NCI-H2107 (cell line): ENCODE measurements at places on chromosomes 6 and 20.

- no peak for DNase-seq
Observed at GRCh38 chr6:163825033-163825432, 410.5 kb downstream of the QKI start.

DNA sequence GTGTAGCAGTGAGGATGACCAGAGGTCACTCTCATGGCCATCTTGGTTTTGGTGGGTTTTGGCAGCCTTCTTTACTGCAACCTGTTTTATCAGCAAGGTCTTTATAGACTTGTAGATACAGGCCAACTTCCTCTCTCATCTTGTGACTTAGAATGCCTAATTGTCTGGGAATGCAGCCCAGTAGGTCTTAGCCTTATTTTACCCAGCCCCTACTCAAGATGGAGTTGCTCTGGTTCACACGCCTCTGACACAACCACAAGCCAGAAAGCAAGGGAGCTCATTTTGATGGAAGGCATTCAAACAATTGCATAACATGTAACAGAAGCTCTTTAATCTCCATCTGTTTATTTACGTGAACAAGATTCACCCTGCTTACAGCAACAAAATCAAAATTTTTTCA lies 492.0 kb upstream of the SULF2 start:
- no peak for DNase-seq

GRCh38 chr6:166343150-166343487 lies 774 bp upstream of the SFT2D1 start:
- no peak for DNase-seq

DNA sequence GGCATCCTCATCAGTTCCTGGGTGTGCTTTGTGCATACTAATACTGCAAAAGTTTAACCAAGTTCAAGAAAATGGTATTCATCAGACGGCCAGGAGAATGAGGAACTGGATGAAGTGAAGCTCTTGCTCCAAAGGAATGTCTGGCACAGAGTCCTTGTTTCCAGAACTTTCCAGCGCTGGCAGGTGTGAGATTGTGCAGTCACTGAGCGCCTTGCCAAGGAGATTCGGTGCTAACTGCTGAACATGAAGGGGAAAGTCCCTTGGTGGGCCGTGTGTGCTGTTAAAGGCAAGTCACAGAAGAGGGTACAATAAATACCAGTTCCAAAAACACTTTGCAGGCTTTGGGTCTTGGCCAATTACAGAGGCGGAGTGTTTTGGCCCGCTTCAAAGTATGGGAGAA lies 262.3 kb upstream of the SOX4 start:
- DNase-seq, result no peak

DNA sequence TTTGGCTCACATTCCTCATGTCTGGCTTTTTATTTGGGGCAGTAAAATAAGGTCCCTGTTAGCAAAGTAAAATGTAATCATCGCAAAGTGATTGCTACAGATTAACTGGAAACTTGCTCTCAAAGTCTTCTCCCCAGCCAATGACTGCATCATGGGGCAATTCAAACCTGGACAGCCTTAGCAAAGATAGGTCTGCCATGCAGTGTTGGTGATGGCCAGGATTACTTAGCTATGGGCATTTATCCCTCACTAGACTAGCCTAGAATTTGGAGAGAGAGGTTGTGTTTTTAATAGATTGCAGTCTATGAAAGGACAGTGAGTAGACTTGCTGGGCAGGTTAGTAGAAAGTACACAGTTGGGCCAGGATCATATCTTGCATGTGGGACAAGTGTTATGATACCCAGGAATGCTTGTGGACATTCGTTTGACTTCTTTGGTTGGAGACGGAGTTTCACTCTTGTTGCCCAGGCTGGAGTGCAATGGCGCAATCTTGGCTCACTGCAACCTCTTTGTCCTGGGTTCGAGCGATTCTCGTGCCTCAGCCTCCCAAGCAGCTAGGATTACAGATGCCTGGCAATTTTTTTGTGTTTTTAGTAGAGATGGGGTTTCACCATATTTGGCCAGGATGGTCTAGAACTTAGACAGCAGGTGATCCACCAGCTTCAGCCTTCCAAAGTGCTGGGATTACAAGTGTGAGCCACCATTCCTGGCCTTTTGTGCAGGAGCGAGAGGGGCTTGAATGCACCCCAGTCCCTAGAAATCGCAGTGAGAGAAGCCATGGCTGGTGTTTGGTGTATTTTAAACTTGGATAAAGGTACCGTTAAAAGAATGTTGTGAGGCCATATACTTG lies 3.4 kb downstream of the RPS12 start:
- no peak for DNase-seq

DNA sequence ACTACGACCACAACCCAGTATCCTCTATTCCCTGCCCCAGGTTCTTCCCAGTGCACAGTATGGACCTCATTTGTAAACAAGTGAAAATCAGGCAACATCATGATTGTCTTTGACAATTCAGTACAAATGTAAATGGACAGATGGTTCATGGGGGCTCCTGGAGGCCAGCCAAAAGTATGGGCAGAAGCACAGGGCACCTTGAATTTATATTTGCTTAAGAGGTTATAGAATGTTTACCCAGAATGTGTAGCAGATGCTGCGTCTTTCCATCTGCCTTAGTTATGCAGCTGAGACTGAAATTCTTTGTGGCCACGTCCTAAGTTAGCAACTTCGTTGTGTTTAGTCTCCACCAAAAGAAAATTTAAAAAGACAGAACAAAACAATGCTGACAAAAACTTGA lies 559.6 kb upstream of the NRSN1 start:
- DNase-seq, result no peak

DNA sequence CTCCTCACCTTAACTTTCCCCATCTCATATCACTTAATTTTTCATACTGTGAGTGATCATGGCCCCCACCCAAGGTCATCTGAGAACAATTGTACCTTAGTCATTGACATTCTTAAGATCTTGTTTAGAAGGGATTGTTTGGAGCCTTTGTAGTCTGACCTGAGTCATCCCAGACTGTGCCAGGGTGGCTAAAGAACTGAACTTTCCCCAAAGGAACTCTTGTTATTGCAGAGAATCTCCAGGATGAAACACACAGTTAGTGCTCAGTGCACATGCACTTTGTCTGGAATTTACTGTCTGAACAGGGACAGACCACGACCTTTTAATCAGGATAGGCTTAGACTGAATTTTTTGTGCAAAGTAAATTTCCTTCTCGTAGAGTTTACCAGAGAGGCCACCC lies 112.6 kb upstream of the CCN2 start:
- DNase-seq, result no peak

DNA sequence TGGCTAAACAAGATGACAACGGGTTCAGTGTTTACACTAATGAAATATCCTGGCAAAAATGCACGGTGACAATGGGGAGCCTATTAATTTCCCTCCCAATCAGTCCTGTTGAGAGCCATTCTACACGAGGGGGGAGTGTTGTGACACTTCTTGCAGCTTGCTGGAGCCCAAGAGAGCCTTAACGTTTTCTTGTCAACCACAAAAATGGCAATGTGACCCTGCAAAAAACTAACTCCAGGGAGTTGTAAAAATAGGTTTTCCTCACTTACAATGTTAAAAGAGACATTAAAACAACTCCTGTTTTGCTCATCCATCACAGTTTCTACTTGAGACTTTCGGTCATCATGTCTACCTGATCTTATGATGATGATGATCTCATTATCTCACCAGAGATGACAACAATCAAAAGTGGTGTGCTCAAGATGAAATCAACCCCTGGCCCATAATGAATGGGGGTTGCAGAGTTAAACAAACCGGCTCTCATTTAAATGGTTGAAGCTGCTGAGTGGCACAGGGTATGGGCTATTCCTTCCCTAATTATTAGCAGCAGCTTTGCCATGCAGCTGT lies 57.9 kb downstream of the GJA10 start:
- no peak for DNase-seq

DNA sequence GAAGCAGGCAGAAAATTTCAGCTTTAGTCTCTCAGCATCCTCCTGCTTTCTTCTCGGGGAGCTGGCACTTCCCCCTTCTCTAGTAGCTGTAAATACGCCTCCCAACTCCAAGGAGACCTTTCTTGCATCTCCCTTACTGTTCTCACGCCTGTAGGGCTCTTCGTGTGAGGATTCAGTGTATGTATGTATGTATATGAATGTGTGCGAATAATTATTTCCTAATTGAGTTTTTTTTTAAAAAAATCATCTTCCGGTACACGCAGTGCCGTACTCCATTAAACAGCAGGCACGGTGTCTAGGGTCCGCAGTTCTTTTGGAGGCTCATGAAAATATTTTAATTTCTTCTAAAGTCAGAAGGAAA lies 85.4 kb downstream of the HFE start:
- DNase-seq, result no peak

DNA sequence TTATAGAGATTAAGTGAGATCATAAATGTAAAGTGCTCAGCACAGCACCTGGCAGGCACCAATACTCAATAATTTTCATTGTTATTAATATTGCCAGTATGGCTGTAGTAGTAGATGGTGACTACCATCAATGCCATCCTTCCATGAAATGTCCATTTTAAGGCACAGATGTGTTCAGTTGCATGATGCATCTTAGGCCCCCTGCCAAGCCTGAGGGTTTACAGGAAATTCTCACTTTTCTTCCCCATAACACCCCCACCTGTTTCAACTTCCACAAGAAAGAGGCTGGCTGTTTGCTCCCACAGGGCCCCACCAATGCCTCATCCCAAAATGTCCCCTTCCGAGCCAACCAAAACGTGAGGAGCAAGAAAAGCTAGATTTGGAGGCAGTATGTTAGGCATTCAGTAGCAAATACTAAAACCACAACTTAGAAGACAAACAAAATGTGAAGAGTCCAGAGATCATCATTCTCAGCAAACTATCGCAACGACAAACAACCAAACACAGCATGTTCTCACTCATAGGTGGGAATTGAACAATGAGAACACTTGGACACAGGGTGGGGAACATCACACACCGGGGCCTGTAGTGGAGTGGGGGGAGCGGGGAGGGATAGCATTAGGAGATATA lies 110.6 kb upstream of the NHSL1 start:
- no peak for DNase-seq

- no peak for DNase-seq
Observed at GRCh38 chr6:90730151-90730673, 143.3 kb upstream of the MAP3K7 start.

DNA sequence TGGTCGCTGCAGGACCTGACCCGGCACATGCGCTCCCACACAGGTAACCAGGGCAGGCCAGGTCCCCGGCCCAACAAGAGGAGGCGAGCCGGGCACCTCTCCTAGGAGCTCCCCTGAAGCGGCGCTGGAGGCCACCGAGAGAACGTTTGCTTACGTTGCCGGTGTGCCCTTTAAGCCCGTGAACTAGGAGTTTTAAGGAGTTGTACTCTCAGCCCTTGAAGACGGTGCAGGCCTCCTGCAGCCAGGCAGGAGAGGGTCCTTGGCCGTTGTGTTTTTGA lies 65.9 kb downstream of the SSR1 start:
- DNase-seq, result no peak

- no peak for DNase-seq
Observed at GRCh38 chr6:106066989-106067388, 19.1 kb upstream of the PRDM1 start.

- DNase-seq, result no peak
Observed at GRCh38 chr6:107941627-107942026, 16.4 kb downstream of the SEC63 start.

DNA sequence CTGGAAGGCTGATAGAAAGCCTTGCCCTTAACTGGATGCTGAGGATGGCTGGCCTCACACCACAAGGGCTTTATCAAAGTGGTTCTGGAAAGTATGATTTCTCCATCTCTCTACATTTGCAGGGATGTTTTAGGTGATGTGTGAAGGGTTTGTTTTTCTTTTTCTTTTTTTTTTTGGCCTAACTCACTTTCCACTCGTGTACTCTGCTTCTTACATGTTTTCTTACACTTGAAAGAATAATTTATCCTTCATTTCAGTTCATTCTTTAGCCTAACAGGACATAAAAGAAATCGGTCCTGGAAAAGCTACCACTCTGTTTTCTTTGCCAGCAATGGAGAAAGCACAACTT lies 41.2 kb downstream of the ISM1 start:
- DNase-seq, result no peak

DNA sequence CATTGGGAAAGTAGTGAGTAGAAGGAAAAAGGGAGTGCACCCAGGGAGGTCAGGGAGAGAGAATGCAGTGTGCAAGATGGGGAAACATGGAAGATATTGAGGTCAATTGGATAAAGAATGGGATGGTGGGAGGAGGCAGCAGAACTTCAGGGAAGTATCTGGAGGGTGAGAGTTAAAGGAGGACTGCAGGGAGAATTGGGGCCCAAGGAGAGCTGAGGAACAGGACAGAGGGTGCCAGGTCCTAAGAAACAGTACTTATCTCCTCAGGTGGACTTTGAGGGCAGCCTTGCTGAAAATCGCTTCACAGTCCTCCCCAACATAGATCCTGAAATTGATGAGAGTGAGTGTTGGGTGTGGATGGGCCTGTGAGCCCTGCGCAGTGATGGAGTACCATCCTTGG lies 4.2 kb upstream of the SAPCD1 start:
- no peak for DNase-seq

DNA sequence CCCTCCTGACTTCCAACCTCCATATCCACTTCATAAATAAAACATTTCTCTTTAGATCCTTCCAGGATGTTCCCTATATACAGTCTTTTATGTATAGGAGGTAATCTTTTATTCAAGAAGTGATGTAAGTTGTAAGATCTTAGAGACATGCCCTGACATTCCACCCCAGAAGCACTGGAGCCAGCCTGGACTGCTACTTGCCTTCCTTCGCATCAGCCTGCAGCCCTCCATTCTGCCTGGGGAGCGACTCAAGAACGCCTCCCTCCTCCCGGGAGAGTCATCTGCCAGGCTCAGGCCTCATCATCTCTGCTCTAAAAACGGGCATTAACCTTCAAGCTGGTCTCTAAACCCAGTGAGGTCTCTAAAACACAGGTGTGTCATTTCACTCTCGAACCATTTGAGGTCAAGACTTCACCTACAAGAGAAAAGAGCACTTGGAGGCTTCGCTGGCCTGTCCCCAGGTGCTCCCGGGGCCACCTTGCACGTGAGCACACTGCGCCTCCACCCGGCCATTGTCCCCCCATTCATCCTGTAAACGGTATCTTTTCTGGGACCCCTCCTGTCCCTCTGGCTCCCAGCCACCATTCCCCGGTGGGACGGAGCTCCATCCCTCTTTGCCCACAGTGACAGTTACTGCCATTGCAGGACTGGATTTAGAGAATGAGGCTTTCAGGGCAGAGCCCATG lies 107.5 kb upstream of the PDE10A start:
- no peak for DNase-seq

DNA sequence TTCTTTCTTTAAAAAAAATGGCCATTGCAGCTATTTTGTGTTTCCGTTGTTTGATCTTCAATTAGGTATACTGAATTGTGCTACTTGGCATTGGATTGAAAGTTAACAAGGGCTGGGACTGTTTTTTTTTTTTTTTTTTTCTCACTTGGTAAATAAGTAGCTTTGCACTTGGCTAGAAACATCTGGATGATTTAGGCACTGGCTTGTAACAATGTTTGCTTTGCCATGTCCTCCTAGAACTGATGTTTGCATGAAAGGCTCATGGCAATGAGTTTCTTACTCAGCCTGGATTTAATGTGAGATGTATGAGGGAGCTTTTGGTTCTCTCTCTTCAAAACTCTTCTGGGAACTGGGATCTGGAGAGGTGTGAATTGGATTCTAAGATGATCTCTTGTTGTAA lies 414.1 kb downstream of the CDH26 start:
- no peak for DNase-seq

DNA sequence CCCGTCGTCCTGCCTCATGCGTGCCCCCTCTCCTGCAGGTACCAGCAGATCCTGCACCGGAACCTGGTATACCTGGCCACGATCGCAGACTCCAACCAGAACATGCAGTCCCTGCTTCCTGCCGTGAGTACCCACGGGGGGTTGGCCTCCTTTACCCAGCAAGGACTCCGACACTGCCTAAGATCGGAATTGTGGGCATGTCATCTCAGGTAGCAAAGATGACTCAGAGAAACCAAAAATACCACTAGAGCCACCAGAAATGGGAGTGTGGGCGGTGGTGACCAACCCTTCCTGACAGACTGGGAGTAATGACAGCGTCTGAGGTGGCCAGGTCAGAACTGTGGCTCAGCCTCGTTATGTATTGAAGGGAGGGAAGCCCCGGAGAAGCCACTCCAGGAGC lies 16.3 kb downstream of the SS18L1 start:
- no peak for DNase-seq
